ENCODE measurements at places on chromosomes 11 and 22.

- DNase-seq: no peak
Observed at GRCh38 chr11:60772666-60773065, 12.5 kb upstream of the MS4A10 start.

- DNase-seq: no peak
Observed at GRCh38 chr22:32685512-32685911, 116.0 kb upstream of the TIMP3 start.

DNA sequence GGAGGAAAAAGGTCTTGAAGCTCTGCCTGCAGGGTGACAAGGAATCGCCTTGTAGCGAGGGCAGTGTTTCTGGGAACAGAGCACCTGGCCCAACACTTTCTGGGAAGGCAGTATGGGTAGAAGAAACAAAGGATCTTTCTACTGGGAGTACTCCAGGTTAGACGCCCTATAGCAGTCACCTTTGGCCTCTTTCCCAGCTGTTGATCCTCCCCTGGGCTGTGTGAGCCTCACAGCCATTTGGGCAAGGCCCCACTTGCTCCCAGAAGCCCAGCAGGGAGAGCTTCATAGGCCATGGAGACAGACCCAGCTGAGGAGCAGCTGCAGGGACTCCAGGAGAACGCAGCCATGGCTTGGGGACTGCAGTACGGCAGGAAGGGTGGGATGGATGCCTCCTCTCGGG lies 1.2 kb downstream of the SLCO2B1 start:
- DNase-seq: no peak

GRCh38 chr22:46895753-46896152 lies 133.3 kb downstream of the TBC1D22A start:
- DNase-seq: no peak

GRCh38 chr11:10762185-10762584 lies 11.1 kb downstream of the CTR9 start:
- no peak for DNase-seq
